NCI-H2081 (cell line): ENCODE measurements at places on chromosomes 7 and 10.

GRCh38 chr7:127250312-127251035 lies 2.3 kb downstream of the GRM8 start:
- no peak for DNase-seq

- DNase-seq, result no peak
Observed at GRCh38 chr7:157274991-157275427, 61.8 kb upstream of the DNAJB6 start.

- DNase-seq, result no peak
Observed at GRCh38 chr7:117652943-117653680, 173.3 kb downstream of the CFTR start.

DNA sequence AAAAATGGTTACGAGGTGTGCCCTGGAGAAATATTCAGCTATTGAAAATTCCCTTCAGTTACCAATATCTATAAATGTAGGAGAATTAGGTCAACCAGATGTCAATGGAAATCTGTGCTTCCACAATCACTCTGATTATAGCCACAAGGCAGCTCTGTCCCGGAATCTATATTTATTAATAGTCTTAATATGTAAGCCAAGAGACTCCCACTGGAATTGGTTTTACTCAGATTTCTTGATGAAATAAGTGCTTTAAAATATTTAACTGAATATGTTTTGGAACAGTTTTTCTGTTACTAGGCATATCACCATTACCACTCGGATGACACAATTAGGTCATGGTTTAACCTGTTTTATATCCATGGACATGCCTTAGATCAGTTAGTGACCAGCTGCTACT lies 169.6 kb downstream of the POM121L12 start:
- no peak for DNase-seq

GRCh38 chr10:77849039-77849664 lies 77.4 kb downstream of the DLG5 start:
- no peak for DNase-seq

DNA sequence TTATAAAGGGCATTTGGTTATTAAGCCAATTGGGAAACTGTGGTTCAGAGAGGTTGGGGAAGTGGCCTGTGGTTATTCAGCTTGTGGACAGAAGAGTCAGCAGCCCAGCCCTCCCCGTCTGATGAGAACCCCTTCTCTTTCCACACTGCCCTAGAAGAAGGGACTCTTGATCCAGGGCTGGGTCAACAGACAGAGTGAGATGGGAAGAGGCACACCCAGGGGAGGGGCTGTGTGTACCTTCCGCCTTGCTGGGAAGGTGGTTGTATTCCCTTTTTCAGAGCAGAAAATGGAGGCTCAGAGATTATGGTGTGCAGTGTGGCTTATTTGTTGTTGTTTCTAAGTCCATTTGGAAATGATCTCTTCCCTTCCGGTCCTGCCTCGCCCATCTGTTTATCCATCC lies 103.4 kb downstream of the GRK5 start:
- no peak for DNase-seq

DNA sequence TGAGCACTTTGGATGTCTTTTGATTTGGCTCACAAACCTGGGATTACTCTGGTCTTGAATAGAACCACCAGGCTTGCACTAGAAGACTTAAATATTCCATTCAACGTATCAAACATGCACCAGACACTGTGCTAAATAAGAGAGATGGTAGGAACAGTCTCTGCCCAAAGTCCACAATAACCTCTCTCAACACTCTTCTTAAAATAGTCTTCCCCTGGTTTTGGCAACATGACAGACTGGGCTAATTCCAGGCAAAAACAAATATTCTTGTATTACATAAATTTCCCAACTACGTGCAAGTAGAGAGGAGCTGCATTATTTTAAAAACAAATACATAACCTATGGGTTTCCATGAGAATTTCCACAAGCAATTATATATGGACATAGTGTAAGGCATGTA lies 64.8 kb upstream of the PAPSS2 start:
- no peak for DNase-seq

GRCh38 chr10:30437031-30437841 lies 3.3 kb downstream of the MAP3K8 start:
- DNase-seq, result peak; percentile 9

DNA sequence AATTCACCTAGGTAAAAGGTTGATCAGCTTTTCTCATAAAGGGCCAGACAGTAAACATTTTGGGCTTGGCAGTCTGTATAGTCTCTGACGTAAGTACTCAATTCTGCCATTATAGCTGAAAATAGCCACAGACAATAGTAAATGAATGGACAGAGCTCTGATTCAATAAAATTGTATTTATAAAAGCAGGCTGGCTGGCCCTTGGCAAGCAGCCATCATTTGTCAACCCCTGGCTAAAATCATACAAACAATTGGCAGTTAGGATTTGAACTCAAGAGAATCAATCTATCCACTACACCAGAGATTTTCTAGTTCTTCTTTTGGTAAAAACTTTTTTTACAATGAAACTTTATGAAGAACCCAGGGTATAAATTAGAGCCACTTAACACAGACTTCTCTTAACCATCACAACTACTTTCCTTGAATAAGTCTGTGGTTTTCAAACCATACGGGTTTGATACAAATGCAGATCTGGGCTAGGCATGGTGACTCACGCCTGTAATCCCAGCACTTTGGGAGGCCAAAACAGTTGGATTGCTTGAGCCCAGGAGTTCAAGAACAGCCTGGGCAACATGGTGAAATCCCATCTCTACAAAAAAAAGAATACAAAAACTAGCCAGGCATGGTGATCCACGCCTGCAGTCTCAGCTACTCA lies 124.5 kb downstream of the SLC16A9 start:
- DNase-seq, result peak; percentile 30

- DNase-seq, result no peak
Observed at GRCh38 chr10:63965846-63966245, 444.6 kb downstream of the REEP3 start.

DNA sequence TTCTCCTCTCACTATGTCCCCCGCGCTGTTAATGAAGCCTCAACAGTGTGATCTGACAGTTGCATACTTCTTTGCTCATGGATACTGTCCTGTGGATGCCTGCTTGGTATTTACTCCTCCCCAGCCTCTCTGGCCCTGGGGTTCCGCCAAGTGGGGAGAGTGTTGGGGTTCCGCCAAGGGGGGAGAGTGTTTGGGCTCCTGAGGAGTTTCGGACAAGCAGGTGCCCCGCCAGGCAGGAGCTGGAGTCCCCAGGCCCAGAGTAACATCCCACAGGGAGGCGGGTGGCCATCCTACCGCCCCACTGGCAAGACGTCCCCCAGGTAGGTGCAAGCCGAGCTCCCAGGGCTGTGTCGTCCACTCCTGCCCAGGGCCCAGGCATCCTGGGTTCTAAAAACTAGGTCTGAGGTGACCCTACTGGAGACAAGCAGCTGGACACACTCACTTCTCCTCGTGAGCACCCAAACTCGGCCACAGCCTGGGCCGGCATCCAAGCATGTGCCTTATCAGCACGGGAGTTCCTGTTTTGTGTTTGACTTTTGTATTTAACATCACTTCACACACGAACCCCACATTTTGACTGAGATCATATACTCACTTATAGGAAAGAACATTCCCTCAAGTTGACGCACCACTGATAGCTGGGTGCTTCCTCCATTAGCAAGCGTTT lies 34.2 kb downstream of the CAMK2B start:
- DNase-seq, result no peak

- no peak for DNase-seq
Observed at GRCh38 chr7:135160098-135160857, 10.2 kb downstream of the CYREN start.

DNA sequence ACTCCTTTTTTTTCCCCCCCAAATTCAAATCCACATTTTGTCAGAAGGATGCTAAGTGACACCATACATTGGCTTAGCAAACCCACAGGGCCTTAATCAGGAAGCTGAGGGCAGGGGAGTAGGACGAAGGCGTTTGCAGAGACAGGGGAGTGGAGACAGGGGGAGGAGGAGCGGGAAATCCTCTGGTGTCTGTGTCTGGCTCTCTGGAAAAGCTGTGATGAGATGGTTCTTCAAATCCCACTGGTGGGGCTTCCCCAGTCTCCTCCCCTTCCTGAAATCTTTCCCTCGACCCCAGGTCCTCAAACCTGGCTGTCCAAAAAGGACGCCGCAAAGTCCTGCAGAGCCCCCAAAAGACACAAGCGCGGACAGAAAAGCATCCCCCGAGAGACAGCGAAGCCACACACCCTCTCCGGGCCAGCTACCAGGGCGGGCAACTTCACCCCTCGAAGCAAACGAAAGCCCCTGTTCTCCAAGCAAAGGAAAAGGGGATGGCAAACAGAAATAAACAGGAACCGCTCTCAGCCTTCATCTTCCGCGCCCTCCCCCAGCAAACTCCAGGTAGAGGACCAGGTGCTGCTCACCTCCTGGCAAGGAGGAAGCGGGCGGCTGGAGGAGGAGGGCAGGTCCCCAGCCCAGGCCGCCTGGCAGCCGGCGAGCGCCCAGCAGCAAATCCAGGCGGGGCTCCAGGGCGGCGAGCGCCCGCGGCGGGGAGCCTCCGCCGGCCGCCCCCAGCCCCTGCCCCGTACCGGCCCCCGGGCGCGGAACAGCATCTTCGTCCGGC lies 520 bp downstream of the ELAPOR2 start:
- peak; percentile 72 for DNase-seq

- DNase-seq, result no peak
Observed at GRCh38 chr7:50446542-50446960, 3.6 kb downstream of the FIGNL1 start.

DNA sequence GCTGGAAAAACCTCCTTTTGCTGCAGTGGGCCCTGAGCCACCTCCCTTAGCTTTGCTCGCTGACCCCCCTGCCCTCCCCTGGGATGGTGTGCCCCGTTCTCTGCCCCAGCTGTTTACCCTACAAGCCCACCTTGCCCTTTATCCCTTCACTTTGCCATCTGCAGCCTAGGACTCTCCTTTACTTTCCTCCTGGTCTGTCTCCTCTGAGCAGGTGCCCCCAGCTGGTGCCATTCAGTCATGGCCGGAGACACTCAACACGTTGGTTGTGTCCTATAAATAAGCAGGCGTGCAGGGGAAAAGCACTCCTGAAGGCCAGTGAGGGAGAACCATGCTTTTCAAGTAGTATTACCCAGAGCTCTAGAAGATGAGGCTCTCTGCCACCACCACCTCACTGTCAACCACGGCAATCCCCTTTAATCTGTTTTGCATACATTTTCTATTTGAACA lies 6.1 kb downstream of the RASSF4 start:
- no peak for DNase-seq

GRCh38 chr10:546451-546850 lies 143.0 kb downstream of the DIP2C start:
- no peak for DNase-seq

DNA sequence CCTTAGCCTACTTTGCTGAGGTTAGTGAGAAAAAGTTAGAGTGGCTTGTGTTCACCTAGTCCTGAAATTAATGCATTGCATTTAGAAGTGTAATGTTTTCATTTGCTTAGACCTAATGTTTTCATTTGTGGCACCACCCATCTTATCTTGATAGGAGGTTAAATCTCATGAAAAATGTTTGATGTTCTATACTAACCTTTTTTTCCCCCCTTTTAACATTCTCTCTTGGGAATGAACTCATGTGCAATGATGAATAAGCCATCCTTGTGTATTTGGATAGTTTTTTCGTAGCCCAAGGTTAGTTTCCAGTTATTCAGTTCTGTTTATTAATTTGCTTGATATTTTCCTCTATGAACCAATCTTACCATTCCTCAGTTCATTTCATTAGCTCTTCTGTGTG lies 2.8 kb downstream of the FHIP2A start:
- DNase-seq, result no peak

GRCh38 chr10:35774109-35774508 lies 132.0 kb upstream of the FZD8 start:
- DNase-seq, result no peak

- DNase-seq, result no peak
Observed at GRCh38 chr10:17004801-17005380, 124.7 kb downstream of the CUBN start.

GRCh38 chr7:35787925-35788324 lies 12.9 kb upstream of the SEPTIN7 start:
- DNase-seq, result no peak

DNA sequence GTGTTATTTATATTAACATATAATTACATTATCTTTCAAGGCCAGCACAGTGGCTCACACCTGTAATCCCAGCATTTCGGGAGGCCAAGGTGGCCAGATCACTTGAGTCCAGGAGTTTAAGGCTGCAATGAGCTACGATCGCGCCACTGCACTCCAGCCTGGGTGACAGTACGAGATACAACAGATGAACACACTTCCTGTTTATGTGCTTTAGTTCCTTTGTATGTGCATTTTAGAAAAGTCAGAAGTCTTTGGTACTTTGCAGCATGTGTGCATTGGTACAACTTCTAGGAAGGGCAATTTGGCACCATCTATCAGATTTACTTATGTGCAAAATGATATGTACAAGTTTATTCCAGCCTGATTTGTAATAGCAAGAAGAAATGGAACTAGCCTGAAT lies 13.3 kb downstream of the SLC35G1 start:
- DNase-seq, result no peak

- DNase-seq, result no peak
Observed at GRCh38 chr7:117014099-117014656, 60.9 kb downstream of the ST7 start.

- DNase-seq, result no peak
Observed at GRCh38 chr10:78634835-78635234, 433.9 kb upstream of the ZMIZ1 start.

- no peak for DNase-seq
Observed at GRCh38 chr7:148540041-148540738, 50.4 kb upstream of the C7orf33 start.

DNA sequence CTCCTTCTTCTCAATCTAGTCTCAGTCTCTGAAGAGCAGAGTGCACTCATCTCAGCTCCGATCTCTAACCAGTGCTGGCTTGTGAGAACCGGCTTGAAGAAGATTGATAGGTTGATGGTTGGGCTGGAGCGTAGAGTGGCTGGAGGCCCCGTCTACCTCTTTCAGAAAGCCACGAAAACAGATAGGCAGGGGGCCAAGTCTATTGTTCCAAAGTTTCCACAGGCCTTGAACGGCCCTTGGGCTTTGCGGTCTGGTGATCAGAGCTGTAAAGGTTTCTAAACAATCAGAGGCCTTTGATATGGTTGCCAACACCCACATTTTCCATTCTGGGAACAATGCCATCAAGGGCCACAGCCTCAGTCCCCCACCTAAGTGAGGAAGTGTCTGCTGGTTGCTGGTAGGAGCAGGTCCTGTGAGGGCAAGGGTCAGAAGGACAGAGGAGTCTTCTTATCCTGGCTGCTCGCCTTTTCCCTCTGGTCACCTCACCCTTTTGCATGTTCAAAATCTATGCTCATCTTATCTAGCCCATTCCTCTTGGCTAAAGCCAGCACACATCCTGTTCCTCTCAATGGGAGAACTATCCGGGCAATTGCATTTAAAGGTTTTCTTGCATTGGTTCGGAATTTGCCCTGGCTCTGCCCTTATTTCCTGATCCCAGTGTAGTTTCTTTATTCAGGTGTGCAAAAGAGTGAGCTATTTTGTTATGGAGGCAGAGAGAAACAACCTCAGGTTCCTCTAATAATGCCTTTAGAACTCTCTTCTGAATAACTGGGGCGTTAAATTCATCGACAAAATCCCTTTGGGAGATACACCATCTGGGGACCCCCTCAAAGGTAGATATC lies 70.3 kb upstream of the KMT2E start:
- DNase-seq, result no peak

DNA sequence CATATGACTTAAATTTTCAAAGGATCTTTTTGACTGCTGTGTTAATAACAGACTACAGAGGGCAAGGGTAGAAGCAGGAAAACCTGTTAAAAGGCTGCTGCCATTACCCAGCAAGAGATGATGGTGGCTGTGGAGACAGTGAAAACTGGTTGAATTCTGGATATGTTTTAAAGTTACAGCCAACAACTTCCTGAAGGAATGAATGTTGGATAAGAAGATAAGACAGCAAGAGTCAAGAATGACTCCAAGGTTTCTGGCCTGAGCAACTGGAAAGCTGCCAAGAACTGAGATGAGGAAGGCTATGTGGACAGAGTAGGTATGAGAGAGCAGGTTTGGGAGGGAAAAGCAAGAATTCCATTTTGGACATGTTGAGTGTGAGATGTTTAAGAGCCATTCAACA lies 19.1 kb downstream of the CNOT4 start:
- DNase-seq, result no peak
